ENCODE measurements at places on chromosomes 5 and 9.

DNA sequence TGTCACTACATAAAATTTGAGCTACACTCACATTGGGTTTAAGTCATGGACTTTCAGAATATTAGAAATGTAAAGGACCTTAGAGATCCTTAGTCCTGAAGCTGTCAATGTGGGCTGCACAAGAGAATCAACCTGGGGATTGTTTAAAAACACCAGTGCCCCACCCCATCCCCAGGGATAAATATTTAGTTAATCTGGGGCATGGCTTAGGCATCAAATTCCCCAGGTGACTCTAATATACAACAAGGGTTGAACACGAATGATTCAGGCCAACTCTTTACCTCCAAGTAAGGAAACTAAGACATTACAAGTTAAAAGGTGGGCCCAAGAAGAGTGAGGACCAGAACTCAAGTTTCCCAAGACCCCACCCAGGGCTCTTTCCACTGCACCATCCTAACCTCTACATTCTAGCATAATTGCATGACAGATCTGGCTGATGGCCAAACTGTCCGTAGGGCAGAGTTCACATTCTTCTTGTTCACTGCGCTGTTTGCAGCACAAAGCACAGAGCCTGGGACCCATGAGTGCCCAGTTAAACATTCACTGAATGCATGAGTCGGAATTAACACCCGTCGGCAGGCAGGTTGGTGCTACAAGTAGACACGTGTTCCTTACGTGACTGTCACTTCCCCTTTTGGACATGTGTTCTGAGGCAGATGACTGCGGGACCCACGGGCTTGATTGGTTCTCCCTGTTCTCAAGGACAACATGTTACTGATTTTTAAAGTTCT is 25.2 kb downstream of the CYFIP2 start:
- DNase-seq, result no peak

GRCh38 chr9:99345451-99345850 is 123.4 kb downstream of the SEC61B start:
- DNase-seq, result no peak

DNA sequence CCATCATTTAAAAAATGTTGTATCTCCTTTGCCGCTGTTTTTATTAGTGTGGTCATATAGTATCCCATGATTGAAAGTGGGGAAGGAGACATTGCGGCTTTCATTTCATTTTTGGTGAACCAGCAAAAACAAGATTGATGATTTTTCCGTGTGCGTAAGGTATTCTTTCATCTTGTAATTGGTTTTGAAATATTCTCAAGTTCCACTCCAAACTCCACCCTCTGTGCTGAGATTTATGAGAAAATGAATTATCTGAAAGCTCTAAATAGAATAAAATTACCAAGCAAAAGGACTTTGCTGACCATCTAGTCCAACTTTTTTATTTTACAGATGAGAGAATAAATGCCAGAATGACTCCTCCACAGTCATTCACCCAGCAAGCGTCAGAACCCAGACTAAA is 103.1 kb upstream of the MPDZ start:
- DNase-seq, result no peak

DNA sequence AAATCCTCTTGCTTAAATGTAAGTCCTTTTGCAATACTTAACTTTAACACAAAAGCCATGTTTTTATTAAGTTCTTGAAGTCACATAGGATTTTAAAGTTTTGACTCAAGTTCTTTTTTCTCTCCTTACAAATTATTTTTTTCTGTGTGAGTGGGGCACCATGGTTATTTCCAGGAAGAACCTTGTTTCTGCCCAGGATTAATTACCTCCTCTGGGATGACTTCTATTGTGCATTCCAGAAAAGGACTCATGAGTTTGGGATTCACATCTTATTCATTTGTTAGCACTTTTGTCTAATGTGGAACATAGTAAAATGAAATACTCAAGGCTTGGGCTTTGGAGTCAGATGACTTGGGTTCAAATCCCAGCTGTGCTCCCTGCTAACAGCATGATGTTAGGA is 421.4 kb upstream of the WWC1 start:
- DNase-seq, result no peak

GRCh38 chr9:88258601-88259000 is 120.3 kb upstream of the SPATA31C2 start:
- DNase-seq, result no peak

DNA sequence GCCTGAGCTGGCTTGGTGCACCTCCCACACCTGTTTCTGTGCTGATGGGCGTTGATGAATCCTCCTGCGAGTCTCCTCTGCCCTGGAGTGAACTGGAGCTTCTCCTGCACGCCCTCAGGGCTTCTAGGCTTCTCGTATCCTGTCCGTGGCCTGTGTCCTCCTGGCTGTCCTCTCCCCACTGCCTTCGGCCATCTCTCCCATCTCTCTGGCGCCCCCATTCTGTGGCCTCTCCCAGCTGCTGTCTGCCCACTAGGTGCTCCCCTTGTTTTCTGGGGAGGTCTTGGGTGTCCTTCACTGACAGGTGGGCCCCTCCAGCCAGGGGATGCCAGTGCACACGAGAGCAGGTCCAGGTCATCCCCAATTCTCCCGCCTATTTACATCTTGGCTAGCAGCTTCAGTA is 28.8 kb downstream of the AHRR start:
- no peak for DNase-seq

Measured in stimulated activated CD8-positive, alpha-beta memory T cell treated with anti-CD3 and anti-CD28 coated beads, Interleukin-7, amount 100 ng/mL, for 1 hour (primary cell).